ENCODE measurements at places on chromosomes 4 and X. TPM values are rescaled to one million over a fixed set of nuclear protein-coding genes. Genes with fewer than 3 reads are reported as not detected.

The FBXO8 gene
- 25.7 TPM for total RNA-seq

The ARMCX2 gene
- 5.2 TPM for total RNA-seq

The WFS1 gene
- 4.4 TPM for total RNA-seq

The CTSO gene
- 12.1 TPM for total RNA-seq

- H3K4me3 ChIP-seq: no peak overlapping the region
- H3K36me3 ChIP-seq: no peaks in the 10 kb centered on the region
- no peaks in the 10 kb centered on the region for H3K4me1 ChIP-seq
- DNase-seq: no peak
These were observed 141.5 kb downstream of the MAGEB17 start for GRCh38 chrX:16308773-16309172.

DNA sequence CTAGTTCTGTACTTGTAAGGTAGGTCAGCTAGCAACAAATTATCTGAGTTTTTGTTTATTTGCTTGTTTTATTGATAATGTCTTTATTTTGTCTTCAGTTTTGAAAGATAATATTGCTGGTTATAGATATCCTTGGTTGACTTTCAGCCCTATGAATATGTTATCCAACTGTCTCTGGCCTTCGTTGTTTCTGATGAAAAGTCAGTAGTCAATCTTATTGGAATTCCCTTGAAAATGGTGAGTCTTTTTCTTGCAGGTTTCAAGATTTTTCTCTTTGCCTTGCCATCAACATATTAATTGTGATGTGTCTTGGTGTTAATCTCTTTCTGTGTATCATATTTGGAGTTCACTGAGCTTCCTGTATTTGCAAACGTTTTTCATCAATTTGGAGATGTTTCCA lies 113.1 kb upstream of the NEIL3 start:
- no peak overlapping the region for H3K27ac ChIP-seq
- H3K27me3 ChIP-seq: no peaks in the 10 kb centered on the region
- no peaks in the 10 kb centered on the region for H3K36me3 ChIP-seq
- H3K4me1 ChIP-seq: no peaks in the 10 kb centered on the region
- DNase-seq: no peak
- no peak overlapping the region for H3K4me3 ChIP-seq

DNA sequence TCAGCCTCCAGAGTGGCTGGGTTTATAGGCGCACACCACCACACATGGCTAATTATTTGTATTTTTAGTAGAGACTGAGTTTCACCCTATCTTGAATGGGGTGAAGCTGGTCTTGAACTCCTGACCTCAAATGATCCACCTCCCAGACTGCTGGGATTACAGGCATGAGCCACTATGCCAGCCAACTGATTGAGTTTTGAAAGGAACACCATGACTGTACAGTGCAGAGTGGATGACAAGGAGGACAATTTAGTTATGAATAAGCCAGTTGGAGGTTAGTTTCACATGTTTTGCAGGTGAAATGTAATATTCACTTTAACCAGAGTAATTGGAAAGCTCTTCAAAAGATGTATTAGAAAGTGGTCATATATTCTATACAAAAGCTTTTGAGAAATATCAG lies 60.8 kb downstream of the PCDH18 start:
- H3K4me3 ChIP-seq: no peak overlapping the region
- H3K4me1 ChIP-seq: no peaks in the 10 kb centered on the region
- H3K27ac ChIP-seq: no peak overlapping the region
- no peaks in the 10 kb centered on the region for H3K36me3 ChIP-seq

GRCh38 chr4:10047967-10048366 lies 26.7 kb upstream of the SLC2A9 start:
- no peak for DNase-seq
- H3K27me3 ChIP-seq: no peaks in the 10 kb centered on the region
- H3K36me3 ChIP-seq: peaks cover 9% of the 10 kb centered on the region
- H3K27ac ChIP-seq: no peak overlapping the region
- H3K4me3 ChIP-seq: no peak overlapping the region

- H3K4me3 ChIP-seq: no peak overlapping the region
- no peaks in the 10 kb centered on the region for H3K36me3 ChIP-seq
- H3K27ac ChIP-seq: no peak overlapping the region
- DNase-seq: no peak
These were observed 768.2 kb downstream of the KCTD8 start for GRCh38 chr4:43680421-43680820.

All from naive thymus-derived CD4-positive, alpha-beta T cell (primary cell).